ENCODE measurements at places on chromosomes 5 and 9.

DNA sequence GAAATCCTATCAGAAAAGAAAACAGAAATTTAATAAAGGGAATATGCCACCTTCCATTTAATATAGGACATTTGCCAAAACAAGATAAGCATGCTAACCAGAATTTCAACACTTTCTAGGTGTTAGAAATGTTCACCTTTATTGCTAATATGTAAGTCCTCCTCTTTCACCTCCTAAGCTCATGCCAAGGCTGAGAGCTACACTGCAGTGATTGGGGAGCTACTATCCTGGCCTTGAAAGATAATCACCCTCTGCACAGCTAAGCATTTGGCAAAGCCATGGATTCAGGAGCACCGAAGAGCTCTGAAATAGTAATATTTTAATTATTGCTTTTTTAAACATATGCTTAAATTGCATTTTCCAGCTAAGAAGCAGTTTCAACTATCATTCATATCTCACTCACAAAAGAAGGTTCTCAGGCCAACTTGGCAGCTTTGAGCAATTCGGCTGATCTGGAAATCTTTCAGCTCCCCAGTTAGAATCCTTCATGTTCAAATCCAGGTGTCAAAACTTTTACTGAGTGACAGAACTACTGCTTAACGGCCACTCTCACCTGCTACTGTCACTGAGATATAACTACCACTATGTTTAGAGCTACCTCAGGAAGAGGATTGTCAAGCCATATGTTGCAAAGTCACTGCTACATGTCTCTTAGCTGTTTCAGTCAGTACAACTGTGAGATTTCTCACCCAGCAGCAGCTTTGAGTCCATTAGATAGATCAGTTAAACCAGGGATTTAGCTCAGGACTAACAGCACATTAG, 302.0 kb downstream of the NFIB start:
- DNase-seq, result no peak

- no peak for DNase-seq
Observed at GRCh38 chr5:30997681-30998080, 195.8 kb upstream of the CDH6 start.

DNA sequence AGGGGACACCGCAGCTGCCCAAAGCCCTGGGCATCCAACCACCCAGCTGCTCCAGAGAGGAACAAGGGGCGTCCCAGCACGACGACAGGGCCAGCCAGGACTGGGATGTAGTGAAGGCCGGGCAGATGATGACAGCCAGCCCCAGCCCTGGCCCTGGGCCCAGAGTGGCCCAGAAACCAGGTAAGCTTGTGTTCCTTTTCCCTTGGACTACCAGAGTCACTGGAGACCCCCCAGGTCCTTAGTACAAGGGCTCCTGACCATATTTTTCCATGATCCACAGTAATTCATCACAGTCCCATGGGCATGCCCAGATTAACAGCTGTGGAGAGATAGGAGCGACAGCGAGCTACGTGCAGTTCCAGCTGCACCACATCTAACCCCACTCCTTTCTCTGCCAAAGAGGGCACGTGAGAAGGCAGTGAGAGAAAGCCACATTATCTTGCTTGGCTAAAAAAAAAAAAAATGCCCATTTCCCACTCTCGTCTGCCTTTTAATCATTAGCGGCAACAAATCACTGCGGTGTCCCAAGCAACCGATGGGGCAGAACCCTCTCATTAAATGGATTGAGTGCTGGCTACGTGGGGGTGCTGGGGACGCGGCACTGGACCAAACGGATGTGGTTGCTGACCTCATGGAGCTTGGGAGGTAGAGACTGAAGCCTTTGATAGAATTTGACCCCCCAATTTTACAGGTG, 21.7 kb upstream of the SYNPO start:
- no peak for DNase-seq

- DNase-seq, result no peak
Observed at GRCh38 chr5:150497274-150497988, 10.5 kb upstream of the NDST1 start.

GRCh38 chr5:173042763-173043107, 13.4 kb upstream of the CREBRF start:
- no peak for DNase-seq

- DNase-seq, result peak; percentile 34
Observed at GRCh38 chr9:119009249-119009648, 360.0 kb downstream of the BRINP1 start.

GRCh38 chr5:175638305-175638704, 19.6 kb upstream of the HRH2 start:
- DNase-seq, result no peak

DNA sequence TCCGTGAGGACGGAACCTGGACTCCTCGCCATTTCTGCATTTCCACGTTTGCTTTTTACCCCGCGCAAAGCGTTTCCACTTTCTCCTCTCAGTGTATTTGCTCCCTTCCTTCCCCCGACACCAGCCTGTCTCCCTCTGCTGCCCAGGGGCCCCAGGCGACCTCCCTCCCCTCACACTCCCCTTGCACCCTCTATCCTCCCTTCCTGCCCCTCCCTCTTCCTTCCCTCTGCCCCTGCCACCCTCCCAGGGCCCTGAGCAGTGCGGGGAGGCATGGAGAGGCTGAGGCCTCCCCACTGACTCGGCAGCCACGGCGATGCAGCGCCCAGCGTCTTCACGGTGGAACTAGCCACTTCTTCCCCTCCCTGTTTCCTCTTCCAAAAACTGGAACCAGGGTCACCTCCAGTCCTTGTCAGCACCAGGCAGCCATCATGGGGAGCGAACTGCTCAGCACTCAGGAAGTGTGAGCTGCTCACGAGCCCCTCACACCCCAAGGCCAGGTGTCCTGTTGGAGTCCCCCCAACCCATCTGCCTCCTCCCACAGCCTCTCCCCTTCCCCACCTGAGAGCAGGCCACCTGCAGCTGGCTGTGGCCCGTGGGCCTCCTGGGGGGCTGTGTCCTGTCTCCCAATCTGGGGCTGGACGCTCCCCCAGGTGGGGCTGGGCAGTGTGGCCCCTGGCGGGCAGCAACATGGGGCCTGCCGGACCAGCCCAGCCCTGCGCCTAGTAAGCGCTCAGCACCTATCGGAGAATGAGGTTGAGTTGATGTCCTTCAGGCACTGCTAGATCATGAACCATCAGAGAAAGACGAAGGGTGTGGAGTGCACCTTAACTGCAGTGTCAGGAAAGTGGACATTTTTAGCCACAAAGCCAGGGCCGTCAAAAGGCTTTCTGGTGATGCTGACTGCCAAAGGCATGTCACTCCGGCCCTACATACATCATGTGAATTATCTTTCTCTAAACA, 17.5 kb downstream of the UBE2QL1 start:
- DNase-seq, result no peak

DNA sequence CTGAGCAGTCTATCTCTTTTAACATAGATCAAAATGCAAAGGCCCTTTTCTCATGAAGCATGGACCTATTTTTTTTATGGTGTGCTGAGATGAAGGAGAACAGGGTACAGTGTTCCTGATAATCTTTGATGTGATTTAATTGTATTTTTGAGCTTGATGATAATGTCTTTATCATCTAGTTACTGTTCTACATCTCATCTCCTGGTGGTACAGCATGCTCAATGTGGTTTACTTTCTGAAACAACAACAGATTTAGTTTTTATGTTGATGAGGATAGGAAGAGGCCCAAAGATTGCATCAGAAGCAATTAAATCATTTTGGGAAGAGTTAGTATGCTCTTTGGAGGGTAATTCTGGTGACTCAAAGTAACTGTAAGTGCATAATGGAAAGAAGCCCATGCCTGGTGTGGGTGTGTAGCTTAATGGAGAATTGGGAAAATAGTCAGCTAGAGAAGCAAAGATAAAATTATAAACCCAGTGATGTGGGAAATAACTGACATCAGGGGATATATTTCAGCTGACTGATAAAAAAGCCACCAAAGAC, 123.0 kb upstream of the KCNN2 start:
- no peak for DNase-seq

GRCh38 chr9:84411683-84412267, 71.2 kb upstream of the SLC28A3 start:
- no peak for DNase-seq
